Stimulated activated CD4-positive, alpha-beta T cell treated with anti-CD3 and anti-CD28 coated beads, Interleukin-15, amount 100 ng/mL, for 1 hour (primary cell): ENCODE measurements at places on chromosomes 5 and 9.

DNA sequence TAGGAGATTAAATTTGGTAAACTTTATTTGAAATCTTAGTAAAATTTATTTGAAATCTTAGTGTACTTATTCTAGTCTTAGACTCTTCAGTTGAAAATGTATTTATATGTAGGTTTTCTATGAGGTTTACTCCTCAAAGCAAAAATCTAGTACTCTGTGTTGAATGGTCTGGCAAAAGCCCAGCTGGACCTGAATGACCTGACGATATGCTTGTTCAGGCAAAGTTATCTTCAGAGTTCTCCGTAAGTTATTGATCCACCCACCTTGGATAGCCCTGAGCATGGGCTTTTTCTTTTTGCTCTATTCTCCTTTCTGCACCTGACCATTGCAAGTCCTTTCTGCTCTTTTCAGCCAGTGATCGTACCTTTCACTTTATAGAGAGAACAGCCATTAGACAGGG, 158.4 kb downstream of the MAN2A1 start:
- DNase-seq, result no peak

GRCh38 chr5:107373549-107374263, 297.0 kb downstream of the EFNA5 start:
- no peak for DNase-seq

- no peak for DNase-seq
These were observed 69.8 kb upstream of the ICE1 start for GRCh38 chr5:5352675-5353074.

- no peak for DNase-seq
These were observed 26.5 kb upstream of the CDKN2B start for GRCh38 chr9:22035591-22036011.

- DNase-seq, result no peak
These were observed 83.7 kb upstream of the SARDH start for GRCh38 chr9:133821601-133822429.

- no peak for DNase-seq
These were observed 15.8 kb upstream of the HMHB1 start for GRCh38 chr5:143796125-143796524.

DNA sequence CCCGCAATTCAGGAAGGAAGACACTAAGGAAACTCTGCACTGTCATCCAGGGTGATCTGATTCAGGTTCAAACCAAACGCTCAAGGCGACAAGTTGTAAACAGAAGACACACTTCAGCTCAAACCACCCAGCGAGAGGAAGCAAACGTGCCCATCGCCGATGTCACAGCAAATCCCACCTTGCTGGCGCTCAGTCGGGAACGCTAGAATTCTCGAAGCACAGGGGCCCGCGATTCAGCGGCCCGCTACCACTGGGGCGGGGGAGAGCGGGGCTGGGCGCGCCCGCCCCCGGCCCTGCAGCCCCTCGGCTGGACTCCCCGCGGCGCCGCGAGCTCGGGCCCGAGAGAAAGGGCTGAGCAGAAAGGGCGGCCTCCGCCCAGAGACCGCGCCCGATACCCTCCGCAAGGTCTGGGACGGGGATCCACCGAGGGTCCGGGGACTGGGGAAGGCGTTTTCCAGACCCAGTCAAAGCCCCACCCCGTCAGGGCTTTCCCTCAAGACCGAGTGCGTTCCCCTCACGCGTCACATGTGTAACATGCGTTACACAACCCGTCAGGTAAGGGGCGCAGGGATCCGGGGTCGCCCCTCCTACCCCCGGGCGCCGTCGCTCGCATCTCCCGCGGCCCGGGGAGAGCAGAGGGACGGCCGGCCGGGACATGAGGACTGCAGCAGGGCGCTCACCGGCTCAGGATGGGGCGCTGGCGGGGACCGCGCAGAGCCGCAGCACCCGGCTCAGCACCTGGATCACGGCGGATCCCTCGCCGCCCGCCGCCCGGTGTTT, 469 bp downstream of the AGTPBP1 start:
- peak; percentile 16 for DNase-seq

- no peak for DNase-seq
These were observed 8.5 kb downstream of the DUSP1 start for GRCh38 chr5:172762214-172763119.

- DNase-seq, result no peak
These were observed 30.7 kb upstream of the ERAP1 start for GRCh38 chr5:96838201-96839070.

GRCh38 chr5:27124590-27124989, 86.2 kb upstream of the CDH9 start:
- no peak for DNase-seq

GRCh38 chr5:674630-675011, 18.5 kb downstream of the TPPP start:
- DNase-seq, result no peak

GRCh38 chr5:43315263-43315662, 2.1 kb upstream of the HMGCS1 start:
- no peak for DNase-seq

DNA sequence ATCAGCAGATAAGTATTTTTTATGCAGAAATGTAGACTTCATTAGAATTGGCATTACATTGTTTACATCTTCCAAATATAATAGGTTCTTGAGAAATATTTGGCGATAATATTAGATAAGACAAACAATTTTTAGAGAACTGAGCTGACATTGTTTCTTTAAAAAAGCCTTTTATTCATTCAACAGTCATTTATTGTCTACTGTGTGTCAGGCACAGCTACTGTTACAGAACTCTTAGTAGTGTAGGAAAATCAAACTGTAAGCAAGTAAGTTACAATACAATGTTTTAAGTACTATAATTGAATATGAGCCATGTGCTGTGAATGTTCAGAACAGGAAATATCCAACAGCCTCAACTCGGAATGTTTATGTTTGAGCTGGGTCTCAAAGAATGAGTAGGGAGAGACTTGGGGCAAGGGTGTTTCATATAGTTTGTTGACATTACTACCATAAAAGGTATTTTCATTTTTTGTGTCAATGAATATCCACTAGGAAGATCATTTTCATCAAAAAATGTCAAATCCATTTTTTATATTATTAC, 114.0 kb downstream of the CDC42SE2 start:
- no peak for DNase-seq

- DNase-seq, result no peak
These were observed 22.5 kb upstream of the SHB start for GRCh38 chr9:38091310-38092199.

DNA sequence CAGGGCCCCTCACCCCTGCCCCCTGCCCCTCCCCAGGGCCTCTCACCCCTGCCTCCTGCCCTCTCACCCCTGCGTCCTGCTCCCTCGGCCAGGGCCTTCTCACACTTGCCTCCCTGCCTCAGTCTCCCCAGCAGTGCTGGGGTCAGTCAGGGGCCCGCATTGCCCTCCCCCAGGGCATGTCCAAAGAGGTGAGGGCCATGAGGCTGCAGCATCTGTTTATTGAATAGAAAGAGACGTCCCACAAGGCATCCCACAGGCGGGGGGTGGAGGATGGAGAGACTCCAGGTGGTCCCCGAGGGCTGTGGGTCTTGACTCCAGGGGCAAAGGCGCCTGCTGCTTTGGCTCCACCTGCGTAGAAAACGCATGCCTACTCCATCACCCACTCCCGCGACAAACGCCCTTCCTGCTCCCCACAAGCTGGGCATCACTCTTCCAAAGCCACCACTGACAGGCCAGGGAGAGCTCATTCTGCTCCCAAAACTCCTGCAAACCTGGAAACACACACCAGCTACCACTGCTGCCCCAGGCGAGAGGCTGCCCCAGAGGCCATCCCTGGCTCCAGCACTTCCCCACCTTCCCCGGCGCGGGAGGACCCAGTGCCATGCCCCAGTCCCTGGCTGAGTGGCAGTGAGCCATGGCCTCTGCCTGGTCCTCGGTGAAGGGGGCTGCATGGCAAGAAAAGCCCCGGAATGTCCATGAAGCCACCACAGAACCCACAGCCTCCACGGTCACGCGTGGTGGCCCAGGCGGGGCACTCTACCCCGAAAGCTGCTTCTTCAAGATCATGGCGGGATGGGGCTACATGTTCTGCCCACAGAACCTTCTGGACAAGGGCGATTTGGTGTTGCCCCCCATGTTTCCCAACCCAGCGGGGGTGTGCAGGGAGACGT, 1.6 kb upstream of the LCN8 start:
- DNase-seq, result no peak

GRCh38 chr5:116739571-116739970, 164.9 kb upstream of the SEMA6A start:
- DNase-seq, result no peak

DNA sequence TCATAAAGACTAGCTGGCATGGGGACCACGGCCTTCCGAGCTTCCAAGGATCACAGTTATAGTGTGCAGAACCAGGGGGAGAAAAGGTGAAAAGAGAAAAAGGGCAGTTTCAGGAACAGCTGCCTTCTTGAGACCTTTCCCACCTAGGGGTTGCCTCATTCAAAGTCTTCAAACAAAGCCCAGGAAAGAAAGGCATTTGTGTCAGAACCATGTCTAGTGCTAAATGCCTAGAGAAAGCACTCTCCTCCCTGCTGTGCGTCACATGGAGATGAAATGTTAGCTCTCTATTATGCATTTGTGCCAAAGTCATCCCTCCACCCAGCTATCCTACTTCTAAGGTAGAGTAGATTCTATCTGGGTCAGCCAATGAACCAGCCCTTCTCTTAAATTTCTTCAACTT, 1037.3 kb upstream of the WWC1 start:
- no peak for DNase-seq

- DNase-seq, result no peak
These were observed 224.2 kb downstream of the NPR3 start for GRCh38 chr5:32935283-32935682.

DNA sequence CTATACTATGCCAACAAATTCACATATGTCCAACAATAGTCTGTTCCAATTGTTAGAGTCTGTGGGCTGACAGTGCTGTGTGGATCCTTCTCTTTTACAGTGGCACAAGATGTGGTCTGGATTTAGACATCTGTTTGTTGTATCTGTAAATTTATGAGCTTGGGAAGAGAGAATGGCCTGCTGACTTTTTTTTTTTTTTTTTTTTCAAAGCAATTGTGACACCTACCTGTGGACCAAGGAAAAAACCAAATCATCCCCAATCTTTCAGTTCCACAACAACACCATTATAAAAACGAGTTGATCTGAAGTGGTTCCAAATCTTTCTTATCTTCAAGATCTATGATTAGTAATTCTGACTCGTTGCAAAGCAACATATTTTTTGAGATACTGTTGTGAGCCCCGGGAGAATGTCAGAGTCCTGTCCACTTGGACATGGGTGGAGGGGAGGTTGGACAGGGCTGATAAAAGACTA, 4.9 kb downstream of the IRX2 start:
- no peak for DNase-seq

GRCh38 chr9:132207839-132208615, 46.2 kb downstream of the NTNG2 start:
- DNase-seq, result no peak

DNA sequence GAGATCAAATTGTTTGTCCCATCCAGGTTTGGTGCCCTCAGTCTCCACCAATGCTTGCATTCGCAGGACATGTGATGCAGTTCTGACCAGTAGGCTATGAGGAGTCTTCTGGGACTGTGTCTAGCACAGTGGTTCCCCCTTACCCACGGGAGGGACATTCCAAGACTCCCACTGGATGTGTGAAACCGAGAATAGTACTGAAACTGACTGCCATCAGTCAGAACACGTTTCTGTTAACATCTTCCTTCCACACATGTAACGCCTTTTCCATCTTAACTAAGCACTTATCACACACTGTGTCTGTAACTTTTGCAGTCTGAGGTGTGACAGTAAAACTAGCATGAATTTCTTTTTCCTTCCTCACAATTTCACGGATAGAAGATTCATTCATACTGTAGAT, 74.7 kb downstream of the PTTG1 start:
- no peak for DNase-seq

DNA sequence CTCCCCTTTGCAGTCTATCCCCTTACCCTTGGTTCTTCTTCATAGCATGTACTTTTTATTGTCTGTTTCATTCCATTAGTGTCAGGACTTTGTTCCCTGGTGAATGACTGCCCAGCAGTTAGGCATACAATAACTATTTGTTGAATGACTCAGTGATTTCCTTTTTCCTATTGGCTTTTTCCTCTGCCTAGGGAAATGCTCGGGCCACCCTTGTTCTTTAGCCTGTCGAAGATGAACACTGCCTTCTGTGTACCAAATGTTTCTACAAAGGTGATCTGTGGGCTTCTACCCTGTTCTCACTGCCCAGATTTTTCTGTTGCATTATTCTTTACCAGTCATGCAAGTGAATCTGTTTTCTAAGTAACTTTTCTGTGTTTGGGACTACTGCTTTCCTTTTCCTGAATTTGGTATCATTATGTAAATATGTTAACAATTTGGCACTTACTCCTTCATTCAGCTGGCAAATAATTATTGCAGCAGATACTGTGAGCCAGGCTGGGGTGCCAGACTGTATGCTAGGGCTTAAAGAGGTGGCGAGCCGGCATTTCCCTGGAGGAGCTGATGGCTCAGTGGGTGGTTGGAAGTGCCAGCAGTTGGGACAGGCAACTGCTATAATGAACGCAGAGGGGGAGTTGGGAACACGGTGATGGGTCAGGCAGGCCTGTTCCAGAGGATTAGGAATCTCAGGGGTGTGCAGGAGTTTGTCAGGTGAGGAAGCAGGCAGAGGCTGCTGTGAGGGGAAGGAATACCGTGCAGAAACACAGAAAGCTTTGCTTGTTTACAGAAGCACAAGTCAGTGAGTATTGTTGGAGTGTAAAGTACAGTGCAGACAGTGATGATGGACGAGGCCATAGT, 30.6 kb downstream of the KDM4C start:
- DNase-seq, result no peak

GRCh38 chr9:89547000-89547399, 49.1 kb upstream of the SEMA4D start:
- DNase-seq, result no peak

- no peak for DNase-seq
These were observed 26.2 kb downstream of the ANGPTL2 start for GRCh38 chr9:127096208-127096607.

DNA sequence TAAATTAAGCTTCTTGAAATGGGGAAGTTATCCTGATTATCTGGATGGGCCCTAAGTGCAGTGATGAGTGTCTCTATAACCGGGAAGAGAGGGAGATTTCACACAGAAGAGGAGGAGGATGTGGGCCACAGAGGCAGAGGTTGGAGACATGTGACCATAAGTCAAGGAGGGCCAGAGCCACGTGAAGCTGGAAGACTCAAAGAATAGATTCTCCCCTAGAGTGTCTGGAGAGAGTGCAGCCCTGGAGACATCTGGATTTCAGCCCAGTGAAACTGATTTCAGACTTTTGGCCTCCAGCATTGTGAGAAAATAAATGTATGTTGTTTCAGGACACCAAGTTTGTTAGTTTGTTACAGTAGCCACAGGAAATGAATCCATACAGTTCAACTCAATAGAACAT, 442.9 kb downstream of the NTRK2 start:
- no peak for DNase-seq

- DNase-seq, result no peak
These were observed 37.6 kb downstream of the NACC2 start for GRCh38 chr9:136057236-136058081.

DNA sequence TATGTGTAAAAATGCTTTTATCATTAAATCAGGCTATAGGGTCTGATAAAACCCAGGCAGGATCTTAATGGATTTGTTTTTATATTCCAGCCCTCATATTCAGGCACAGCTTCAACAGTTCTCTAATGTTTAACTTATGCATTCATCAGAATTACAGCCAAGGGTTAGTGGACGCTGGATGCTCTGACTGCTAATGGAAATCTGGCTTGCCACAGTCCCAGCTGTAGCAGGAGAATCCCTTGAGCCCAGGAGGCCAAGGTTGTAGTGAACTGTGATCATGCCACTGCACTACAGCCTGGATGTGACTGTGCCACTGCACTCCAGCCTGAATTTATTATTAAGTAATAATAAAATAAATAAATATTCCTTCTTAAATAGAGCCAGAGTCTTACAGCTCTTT, 98.0 kb downstream of the SLC25A46 start:
- DNase-seq, result no peak
